Posterior vena cava (tissue), 2 donors: ENCODE measurements at places on chromosomes 3 and 15.

- no peak for DNase-seq
Observed at GRCh38 chr3:58392181-58392580, 41.5 kb downstream of the PDHB start.

DNA sequence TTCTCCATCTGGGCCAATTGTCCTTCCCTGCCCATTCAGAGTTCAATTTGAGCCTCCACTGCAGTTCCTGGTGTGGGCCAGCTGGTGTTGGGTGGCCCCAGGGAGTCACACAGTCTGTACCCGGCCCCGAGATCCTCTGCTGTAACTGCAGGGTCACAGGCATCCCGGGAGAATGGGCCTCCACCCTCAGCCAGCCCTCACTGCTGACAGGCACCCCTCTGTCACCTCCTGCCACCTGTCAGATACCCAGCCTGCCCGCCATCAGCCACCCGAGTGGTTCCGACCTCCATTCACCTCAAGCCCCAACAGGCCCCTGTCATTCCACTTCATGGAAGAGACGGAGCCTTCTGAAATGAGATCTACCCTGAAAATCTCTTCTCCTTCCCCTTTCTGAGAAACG is 73.2 kb downstream of the ST8SIA2 start:
- DNase-seq = no peak

- DNase-seq = no peak
Observed at GRCh38 chr15:76386178-76386577, 49.6 kb downstream of the ISL2 start.

- no peak for DNase-seq
Observed at GRCh38 chr3:156404217-156404616, 150.7 kb downstream of the SSR3 start.

GRCh38 chr3:66655044-66655443 is 154.2 kb upstream of the LRIG1 start:
- DNase-seq = no peak

DNA sequence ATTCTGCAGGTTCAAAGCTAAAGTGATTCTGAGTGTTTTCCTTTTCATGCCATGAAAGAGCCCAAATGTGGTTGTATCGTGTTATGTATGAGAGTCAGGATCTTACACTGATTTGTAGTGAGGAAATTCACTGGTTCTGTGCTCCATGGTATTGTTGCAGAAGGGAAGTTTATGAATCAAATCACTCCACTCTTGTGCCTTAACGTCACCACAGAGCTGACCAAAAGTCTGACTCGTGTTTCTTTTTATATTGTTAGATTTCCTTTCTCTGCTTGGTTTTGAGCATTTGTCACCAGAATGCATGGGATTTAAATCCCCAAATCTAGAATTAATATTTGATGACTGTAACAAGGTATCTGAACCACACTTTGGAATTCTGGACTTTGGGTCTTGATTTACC is 29.1 kb upstream of the SLC30A4 start:
- DNase-seq = no peak

- no peak for DNase-seq
Observed at GRCh38 chr15:60534546-60534945, 55.6 kb upstream of the ICE2 start.

DNA sequence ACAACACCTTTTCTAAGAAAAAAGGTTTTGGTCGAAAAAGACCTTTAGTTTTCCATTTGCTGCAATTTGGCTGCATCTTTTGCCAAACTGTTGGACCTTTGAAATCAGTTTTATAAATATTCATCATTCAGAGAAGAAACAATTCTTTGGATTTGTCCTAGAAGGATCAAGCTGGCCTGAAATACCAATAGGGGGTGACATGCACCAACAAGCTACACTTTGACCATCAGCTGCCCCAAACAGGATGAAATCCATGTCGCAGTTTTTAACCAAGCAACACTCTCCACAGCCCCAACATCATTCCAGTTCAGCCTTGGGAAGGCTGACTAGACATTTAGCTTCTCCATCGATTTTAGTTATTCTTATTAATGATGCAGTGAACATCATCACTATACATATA is 9.8 kb downstream of the RPL15 start:
- no peak for DNase-seq

- no peak for DNase-seq
Observed at GRCh38 chr3:14166877-14167603, 11.4 kb downstream of the XPC start.

DNA sequence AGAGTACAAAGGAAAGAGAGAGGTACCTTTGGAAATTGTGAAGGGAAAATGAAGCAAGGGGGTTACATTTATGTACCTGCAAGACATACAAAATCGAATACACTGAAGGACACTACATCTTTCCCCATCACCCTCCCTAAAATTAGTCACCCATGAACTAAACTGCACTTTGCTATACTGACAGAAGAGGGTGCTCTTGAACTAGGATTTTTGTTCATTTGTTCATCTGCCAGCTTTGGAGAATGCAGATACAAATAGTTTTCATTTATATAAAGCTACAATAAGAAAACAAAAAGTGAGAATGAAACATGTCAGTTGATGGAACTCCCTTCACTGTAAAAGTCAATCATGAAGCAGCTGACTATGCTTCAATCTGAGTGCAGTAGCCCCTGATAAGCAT is 55.7 kb downstream of the PCCB start:
- no peak for DNase-seq

- DNase-seq = peak; percentile 97
Observed at GRCh38 chr3:69013253-69014021, at the start of gene EOGT. TSS of gene EOGT (minus strand) at chr3:69013684. CDS start at chr3:69009846, 3,838 bp downstream.

GRCh38 chr15:62799919-62800318 is 242.6 kb upstream of the TPM1 start:
- DNase-seq = no peak

- DNase-seq = no peak
Observed at GRCh38 chr15:25427861-25428260, 11.0 kb downstream of the UBE3A start.

GRCh38 chr3:142819179-142819578 is 69.7 kb downstream of the PCOLCE2 start:
- no peak for DNase-seq

GRCh38 chr3:182116386-182116785 is 404.7 kb downstream of the SOX2 start:
- no peak for DNase-seq

DNA sequence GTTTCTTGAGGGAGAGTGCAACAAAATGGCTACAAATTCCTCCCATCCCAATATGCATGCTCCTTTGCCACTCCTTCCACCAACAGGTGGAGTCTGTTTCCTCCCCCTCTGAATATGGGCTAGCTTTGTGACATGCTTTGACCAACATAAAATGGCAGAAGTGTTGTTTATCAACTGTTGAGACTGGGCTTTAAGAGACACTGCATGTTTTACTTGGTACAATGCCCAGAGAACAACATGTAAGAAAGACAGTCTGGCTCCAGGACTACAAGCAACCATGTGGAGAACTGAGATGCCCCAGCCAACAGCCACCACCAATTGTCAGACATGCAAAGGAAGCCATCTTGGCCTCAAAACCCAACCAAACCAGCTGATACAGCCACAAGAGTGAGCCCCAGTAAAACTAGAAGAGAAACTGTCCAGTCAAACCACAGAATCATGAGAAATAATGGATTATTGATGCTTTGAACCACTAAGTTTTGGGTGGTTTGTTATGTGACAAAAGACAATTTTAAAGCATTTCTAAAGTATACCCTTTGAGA is 40.5 kb downstream of the NUDT16 start:
- DNase-seq = no peak

DNA sequence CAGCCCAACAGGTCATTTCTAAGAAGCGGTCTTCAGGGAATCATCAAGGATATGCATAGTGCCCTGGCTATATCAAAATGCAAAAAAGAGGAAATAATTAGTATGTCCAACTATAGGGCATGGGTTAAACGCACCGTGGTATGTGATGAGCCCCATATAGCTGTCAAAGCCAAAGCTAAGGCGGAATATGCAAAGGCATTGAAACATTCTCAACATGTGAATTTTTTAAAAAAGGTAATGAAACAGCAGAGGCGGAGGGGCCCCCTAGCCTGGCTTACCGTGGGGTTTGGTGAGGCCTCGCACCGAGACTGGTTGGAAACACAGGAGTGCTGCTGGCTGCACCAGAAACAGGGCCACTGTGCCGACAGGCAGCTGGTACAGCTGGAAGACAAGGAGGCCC is 23.2 kb downstream of the PLXND1 start:
- DNase-seq = no peak

DNA sequence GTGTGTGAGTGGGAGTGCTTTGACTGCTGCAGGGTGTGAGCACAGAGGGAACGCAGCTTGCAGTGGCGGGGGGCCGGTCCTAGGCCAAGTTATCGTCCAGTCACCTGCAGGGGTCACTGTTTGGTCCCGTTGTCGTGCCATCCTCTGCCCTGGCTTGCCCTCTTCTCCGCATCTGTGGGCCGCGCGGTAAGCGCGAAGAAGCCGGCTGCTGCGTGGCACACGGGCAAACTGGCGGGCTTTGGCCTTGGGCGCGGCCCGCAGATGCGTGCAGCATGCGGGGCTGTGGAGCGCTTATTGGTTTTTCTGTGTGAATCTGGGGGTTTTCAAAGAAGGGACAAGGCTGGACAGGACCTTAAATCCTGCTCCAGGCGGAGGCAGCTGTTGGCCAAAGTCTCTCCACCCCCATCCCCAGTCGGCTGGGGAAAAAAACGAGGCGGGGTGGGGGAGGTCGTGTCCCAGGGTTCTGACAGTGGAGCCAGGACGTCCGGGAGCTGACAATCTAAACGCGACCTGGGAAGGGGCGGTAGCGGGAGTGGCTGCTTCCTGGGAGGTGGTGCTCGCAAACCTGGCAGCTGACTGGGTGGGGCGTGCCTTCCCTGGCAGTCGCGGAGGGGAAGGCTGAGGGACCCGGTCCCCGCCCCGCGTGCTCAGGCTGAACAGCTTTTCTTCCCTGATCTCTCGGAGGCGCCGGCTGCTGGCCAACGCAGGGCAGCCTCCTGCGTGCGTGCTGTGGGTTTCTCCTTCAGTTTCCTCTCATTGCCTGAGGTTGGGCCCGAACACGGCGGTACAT is 39.7 kb upstream of the VEPH1 start:
- peak; percentile 83 for DNase-seq

DNA sequence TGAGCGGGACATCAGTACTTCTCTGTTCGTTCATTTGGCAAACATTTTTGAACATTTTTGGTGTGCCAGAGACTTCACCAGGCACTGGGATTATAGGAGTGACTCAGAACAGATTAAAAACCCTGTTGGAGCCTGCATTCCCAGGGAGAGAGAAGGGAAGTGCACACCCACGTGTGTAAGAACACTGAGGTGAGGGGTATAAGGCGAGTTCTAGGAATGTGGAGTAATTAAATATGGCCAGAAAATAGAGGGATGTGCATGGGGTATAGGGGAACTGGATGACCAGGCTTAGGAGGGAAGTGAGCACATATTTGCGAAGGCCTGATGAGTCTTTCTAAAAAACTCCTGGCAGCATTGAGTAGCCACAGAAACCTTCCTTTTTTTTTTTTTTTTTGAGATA is 401.2 kb upstream of the C2CD4B start:
- no peak for DNase-seq

DNA sequence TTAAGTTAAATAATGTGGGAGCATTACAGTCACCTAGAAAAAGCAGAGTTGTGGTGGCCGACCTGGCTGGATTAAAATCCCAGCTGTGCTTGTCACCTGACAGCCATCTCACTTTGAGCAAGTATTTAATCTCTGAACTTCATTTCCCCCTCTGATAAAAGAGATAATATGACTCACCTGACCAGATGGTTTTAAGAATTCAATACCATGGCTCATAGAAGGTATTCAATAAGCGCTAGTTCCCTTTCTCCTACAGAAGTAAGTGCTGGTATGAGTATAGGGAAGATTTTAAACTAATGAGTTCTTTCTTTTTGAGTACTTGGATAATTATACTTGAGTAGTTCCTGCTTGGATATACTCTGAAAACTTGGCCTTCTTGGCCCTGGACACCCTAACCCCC is 325.5 kb downstream of the IL5RA start:
- DNase-seq = no peak

- no peak for DNase-seq
Observed at GRCh38 chr3:83567935-83568334, 1390.9 kb upstream of the CADM2 start.

DNA sequence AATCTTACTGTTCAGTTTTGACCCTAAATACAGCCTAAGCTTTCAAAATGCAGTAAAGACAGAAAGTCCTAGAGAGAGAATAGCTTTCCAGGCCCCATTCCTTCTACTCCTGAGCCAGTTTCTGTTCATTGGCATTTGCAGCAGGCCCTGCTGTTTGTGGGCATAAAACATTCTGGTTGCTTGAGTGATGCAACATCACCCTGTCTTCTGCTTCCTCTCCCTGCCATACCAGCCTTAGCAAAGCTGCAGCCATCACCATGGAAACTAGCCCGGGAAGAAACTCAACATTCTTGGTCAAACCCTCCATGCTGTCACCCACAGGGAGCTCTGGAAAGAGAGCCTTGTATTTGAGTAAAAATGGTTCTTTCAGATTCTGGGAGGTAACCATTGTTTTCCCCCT is 325.7 kb downstream of the MAGI1 start:
- DNase-seq = no peak

DNA sequence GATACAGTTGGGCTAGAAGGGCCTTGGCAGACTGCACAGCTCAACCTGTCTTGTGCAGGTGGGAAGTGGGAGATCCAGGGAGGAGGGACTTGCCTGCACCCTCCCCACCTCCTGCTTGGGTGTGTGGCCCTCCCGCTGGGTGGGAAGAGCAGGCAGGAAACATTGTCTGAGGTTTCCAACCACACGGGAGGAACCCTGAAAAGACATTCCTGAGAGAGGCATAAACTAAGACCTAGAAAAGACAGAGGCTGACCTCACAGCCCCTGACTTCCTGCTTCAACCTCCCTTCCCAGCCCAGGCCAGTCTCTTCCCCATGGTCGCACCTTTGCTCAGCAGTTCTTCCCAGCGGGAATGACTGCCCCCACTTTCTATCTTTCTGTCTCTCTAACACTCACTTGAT is 46.3 kb upstream of the INSYN1 start:
- DNase-seq = no peak

GRCh38 chr3:150073031-150073430 is 102.3 kb upstream of the PFN2 start:
- DNase-seq = no peak

GRCh38 chr3:172070269-172070668 is 30.9 kb downstream of the FNDC3B start:
- no peak for DNase-seq

DNA sequence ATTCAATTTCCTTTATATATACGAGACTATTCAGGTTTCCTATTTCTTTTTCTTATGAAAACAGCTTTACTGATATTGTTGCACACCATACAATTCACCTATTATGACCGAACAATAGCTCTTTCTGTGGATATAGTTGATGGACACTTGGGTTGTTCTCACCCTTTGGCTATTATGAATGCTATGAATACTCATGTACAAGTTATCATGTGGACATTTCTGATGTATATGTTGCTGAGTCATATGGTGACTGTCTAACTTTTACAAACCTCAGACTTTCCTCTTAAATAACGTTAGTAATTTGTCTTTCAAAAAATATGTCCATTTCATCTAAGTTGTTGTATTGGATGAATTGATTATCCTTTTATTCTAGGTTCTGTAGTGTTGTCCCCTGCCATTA is 15.7 kb upstream of the USF3 start:
- DNase-seq = no peak

GRCh38 chr3:2343031-2343682 is 244.5 kb downstream of the CNTN4 start:
- DNase-seq = no peak
